GM12878 (cell line): ENCODE measurements at places on chromosomes 12 and 14. TPM values are rescaled to one million over a fixed set of nuclear protein-coding genes. Genes with fewer than 3 reads are reported as not detected.

Gene PRB3
- polyA plus RNA-seq, result not detected in 2 replicates

Gene C14orf132
- 0.09 and 0.10 TPM in 2 replicates for polyA plus RNA-seq

Gene NTS
- polyA plus RNA-seq, result not detected in 2 replicates

Gene RDH12
- polyA plus RNA-seq, result not detected in 2 replicates

Gene IGF1
- polyA plus RNA-seq, result 2.6 and 3.4 TPM in 2 replicates

DNA sequence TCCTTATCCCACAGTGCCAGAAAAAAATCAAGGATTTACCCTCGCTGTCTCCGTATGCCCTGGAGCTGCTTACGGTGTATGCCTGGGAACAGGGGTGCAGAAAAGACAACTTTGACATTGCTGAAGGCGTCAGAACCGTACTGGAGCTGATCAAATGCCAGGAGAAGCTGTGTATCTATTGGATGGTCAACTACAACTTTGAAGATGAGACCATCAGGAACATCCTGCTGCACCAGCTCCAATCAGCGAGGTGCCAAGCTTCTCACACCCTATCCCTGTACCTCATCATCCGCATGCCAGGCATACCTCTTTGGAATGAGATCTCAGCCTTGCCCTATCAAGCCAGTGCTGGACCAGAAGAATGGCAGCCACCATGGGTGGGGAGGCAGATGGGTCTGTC is 19.2 kb downstream of the OAS2 start:
- no peak for DNase-seq

GRCh38 chr12:105085501-105085900 is 1.2 kb upstream of the ALDH1L2 start:
- no peak for DNase-seq

- no peak for DNase-seq
Measured at GRCh38 chr14:30445011-30445793, 113.8 kb upstream of the G2E3 start.

- no peak for DNase-seq
Measured at GRCh38 chr12:110193196-110193595, 69.0 kb downstream of the IFT81 start.

DNA sequence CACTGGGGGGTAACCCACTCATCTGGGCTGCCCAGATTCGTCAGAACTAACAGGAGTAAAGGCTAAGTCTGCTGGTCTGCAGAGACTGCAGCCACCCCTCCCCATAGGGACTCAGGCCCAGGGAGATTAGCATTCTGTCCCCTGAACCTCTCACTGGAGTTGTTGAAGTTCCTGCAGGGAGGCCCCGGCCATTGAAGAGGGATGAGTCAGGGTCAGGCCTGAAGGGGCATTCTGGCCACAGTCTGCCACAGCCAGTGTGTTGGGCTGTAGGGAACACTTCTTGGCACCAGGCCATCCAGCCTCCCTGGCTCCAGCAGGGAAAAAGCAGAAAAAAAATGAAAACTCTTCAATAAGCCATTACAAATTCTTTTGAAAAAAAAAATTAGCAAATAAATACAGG is 35.3 kb downstream of the KLRK1 start:
- no peak for DNase-seq

- DNase-seq, result no peak
Measured at GRCh38 chr12:49230805-49231194, 34.1 kb upstream of the TUBA1C start.

DNA sequence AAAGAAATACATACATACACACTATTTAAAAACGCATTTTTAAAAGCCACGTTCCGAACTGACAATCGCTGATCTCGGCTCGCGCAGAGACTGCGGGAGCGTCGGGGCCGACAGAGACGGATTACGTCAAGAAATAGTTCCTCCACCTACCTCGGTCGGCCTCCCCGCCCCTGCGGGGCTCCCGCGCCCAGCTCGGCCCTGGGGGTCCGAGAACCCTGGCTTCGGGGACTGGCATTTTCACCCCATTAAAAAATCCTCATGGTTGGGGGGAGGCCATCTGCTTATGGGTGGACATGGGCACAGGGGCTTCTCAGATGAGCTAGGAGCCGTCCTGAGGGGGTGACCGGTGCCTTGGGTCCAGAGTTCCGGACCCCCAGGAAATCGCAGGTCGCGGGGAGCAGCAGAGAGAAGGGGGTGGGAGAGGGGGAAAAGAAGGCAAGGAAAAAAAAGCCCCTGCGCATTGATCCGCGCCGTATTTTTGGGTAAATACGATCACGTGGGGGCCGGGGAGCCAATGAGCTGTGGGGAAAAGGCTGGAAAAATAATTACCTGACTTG is 324 bp upstream of the HOXC9 start:
- no peak for DNase-seq
